ENCODE measurements at places on chromosomes 1 and 21.

DNA sequence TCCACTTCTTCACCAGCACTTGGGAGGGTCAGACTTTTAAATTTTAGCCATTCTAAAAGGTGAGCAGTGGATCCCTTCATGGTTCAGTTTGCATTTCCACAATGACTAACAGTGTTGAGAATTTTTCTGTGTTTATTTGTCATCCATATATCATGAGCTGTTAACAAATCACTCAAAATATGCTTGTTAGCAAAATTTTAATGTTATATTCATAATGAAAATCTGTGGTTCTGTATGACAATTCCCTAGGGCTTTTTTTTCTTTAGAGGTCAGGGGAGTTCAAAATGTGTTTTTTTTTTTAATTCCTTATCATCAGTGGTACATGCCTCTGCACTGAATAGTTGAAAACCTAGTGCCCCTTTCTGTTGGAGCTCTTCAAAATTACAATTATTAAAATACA is 682.2 kb upstream of the ADGRL2 start:
- no peak for DNase-seq

DNA sequence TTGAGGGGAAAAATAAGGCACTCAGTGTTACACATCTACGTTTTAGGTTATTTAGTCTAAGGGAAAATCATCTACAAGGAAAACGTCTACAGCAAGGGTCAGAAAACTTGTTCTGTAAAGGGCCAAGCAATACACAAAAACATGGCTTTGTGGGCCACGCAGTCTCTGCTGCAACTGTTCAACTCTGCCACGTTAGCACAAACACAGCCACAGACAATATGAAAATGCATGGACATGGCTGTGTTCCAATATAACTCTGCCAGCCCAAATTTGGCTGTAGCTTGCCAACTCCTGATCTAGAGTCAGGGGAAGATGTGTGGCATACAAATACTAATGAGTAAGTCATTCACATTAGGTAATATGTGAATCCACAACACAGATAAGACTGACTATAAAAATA is 40.7 kb downstream of the COA6 start:
- no peak for DNase-seq

DNA sequence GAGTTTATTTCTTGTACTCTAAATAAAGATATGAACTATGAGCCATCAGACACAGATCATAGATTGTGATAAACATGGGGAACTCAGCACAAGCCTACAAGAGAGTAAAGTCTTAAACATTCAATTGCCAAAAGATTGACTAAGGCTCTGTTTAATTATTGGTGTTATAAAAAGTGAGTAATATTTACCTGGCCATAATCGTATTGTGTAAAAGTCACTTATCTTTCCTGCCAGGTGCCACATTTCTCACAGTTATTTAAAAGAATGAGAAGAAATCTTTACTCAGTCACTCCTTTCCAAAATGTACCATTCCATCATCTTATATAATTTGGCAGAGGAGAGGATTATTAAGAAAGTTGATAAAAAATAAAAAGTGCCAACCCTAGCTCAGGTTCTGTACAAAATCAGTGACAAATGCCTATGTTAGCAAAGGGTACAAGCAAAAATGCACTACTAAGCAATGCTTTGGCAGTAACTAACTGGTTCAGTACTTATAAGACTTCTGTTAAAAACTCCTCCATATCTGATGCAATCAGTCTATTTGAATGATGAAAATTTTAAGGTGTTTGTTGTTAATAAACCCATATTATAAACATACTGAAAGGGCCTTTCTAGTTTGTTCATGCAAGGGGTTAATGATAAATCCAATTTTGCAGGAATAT is 5.8 kb upstream of the NR5A2 start:
- DNase-seq = no peak

- no peak for DNase-seq
Observed at GRCh38 chr1:117933769-117934168, 4.2 kb downstream of the WDR3 start.

GRCh38 chr21:14451546-14451945 is 68.6 kb upstream of the HSPA13 start:
- no peak for DNase-seq

- DNase-seq = no peak
Observed at GRCh38 chr1:244405856-244406255, 45.9 kb downstream of the ADSS2 start.

- no peak for DNase-seq
Observed at GRCh38 chr1:38210021-38210894, 163.7 kb upstream of the POU3F1 start.

DNA sequence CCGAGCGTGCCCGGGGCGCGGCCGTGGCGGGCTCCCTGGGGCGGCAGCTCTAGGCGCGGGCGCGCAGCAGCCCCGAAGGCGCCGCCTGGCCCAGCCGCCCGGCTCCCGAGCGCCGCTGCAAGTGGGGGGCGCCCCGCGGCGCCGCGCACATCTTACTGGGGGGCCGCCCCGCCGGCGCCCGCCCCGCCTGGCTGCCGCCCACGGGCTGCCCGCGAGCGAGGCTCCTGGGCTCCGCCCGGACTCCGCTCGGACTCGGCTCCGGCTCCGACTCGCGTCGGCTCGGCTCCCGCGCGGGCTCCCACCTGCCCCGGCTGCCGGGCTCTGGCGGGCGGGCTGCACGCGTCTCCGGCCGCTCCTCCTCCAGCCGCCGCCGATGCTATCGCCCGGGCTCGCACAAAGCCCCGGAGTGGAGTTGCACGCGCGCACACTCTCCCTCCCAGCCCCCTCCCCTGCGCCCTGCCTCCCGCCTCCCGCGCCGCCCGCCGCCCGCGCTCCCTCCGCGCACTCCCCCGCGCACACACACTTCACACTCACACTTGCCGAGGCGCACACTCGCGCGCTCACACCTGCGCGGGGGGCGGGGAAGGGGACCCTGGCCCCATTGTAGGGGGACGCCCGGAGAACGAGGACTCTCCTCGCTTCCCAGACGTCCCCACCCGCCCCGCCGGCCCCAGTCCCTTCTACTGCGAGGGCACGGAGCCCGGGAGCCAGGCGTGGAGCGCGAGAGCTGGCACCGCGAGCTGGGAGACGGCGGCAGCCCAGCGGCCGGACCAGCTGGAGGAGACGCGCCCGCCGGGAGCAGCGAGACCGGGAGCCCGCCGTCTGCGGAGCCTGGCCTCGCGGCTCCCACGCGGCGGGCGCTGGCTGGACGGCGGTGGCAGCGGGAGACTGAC is at the start of gene GRIK3:
Gene GRIK3, minus strand, starts transcription at position 395 of the 893 bp plus-strand sequence. CDS start 407 bp downstream, outside the sequence.
- no peak for DNase-seq

- DNase-seq = no peak
Observed at GRCh38 chr1:241614144-241614543, 26.0 kb downstream of the CHML start.

DNA sequence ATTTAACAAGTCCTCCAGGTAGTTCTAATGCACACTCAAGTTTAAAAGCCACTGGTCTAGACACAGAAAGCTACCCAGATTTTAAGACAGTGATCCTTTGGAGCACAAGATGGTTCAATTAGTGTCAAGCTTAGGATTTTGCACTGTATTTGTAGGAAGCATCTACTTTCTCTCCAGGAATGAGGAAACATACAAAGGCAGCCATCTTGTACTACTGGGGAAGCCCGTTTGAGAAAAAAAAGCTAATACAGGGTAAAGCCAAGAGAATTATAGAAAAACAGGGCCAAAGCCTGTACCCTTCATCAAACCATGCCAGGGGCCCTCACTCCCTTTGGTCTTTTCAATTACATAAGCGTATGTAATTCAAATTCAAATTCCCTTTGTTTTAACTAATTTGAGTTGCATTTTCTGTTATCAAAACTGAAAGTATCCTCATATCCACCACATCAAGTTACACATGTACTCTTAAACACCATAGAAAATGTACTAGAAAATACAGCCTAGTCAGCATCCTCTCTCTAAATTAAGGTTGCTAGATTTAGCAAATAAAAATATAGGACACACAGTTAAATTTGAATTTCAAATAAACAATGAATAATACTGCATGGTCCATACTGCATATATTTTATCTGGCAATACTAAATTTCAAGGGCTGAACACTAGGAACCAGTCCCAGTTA is 17.4 kb downstream of the PIK3R3 start:
- DNase-seq = no peak

DNA sequence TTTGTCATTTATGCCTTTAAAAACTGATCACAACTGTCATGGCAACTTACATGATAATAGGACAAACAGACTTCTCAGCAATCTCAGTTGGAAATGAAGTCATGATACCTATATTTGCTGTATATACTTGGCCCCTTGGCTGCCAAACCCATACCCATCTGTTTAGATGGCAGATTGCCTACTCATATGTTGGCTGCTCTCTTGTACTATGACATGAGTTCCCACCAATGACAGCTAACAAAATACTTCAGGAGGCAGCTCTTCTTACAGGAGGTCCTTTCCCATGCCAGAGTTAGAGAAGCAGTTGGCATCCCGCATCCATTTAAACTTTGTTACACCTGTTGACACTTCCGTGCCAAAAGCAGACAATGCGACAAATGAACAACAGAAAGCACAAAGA is 603.1 kb upstream of the ADGRL2 start:
- no peak for DNase-seq

- no peak for DNase-seq
Observed at GRCh38 chr1:27577504-27578188, 26.3 kb downstream of the AHDC1 start.

GRCh38 chr1:198888379-198888943 is 249.6 kb downstream of the PTPRC start:
- DNase-seq = no peak

- DNase-seq = no peak
Observed at GRCh38 chr1:228739826-228740225, 4.5 kb downstream of the RHOU start.

GRCh38 chr1:166169182-166169581 is 2.4 kb upstream of the FAM78B start:
- no peak for DNase-seq

Measured in hematopoietic multipotent progenitor cell treated with erythropoietin and hydrocortisone succinate and interleukin-3 and kit ligand, for 15 days (in vitro differentiated cells).